ENCODE measurements at places on chromosomes 4 and X. TPM values are rescaled to one million over a fixed set of nuclear protein-coding genes. Genes with fewer than 3 reads are reported as not detected.

GRCh38 chrX:114028907-114029662 lies 554.8 kb upstream of the HTR2C start:
- no peak for DNase-seq
- H3K36me3 ChIP-seq = no peaks in the 10 kb centered on the region
- H3K27ac ChIP-seq = no peak overlapping the region
- H3K4me3 ChIP-seq = no peak overlapping the region
- H3K4me1 ChIP-seq = no peaks in the 10 kb centered on the region
- H3K27me3 ChIP-seq = peaks cover 2% of the 10 kb centered on the region

The FGFRL1 gene
- 0.19 TPM for polyA plus RNA-seq

The GAGE2A gene
- not detected for polyA plus RNA-seq

The SPON2 gene
- polyA plus RNA-seq = 603 TPM

The JCHAIN gene
- polyA plus RNA-seq = 0.76 TPM
